ENCODE measurements at places on chromosomes 12 and 14.

GRCh38 chr12:12899530-12900380, 8.4 kb downstream of the GPRC5A start:
- peak; percentile 15 for DNase-seq

- DNase-seq = no peak
These were observed 48.5 kb downstream of the IFNG-AS1 start for GRCh38 chr12:68037616-68038255.

DNA sequence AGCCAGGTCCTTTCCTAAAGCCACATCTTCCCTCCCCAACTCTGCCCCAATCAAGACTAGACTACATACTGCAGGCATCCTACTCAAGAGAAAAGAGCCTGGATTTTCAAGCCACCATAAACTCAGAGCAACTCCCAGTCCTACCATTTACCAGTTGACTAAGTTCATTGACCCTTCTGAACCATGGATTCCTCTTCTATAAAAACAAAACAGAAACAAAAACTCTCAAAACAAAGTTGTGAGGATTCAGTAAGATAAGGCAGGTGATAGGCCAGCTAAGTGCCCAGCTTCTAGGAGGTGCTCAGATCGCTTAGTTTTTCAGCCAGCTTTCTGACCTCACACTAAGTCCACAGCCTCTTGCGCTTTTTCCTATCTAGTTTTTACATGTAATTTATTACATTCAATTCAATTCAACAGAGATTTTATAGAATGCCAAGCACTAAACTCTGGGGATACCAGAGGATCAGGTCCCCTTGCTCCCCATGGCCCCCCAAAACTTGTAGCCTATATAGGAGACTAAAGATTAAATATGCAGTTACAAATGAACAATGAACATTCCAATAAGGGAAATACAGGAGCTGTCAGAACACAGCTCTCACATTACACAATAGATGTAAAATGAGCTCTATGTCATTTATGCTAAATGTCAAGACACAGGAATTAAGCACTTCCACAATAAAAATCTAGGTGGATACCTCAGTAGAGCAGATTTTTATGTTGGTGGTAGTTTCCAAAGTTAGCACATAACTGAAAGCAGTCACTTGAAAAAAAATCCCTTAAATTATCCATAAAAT, 104.5 kb upstream of the EGLN3 start:
- DNase-seq = no peak

GRCh38 chr12:90972226-90972625, 17.2 kb upstream of the CCER1 start:
- no peak for DNase-seq

DNA sequence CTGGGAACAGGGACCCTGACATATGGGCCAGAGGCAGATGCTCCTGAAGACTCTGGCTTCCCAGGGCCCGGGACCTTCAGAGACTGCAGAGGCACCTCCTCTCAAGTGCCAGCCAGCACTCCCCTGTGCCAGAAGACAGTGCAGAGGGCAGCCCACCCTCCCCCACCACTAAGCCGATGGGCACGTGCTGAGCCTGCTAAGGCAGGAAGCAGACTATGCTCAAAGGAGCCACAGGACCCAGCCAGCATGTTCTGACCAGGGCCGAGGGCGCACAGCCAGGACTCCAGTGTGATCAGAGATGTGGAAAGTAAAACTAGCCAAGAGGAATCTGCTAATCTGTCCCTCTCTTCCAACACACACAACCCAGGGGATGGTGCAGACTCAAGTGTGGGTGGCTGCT, 29.8 kb downstream of the DIO3 start:
- no peak for DNase-seq

DNA sequence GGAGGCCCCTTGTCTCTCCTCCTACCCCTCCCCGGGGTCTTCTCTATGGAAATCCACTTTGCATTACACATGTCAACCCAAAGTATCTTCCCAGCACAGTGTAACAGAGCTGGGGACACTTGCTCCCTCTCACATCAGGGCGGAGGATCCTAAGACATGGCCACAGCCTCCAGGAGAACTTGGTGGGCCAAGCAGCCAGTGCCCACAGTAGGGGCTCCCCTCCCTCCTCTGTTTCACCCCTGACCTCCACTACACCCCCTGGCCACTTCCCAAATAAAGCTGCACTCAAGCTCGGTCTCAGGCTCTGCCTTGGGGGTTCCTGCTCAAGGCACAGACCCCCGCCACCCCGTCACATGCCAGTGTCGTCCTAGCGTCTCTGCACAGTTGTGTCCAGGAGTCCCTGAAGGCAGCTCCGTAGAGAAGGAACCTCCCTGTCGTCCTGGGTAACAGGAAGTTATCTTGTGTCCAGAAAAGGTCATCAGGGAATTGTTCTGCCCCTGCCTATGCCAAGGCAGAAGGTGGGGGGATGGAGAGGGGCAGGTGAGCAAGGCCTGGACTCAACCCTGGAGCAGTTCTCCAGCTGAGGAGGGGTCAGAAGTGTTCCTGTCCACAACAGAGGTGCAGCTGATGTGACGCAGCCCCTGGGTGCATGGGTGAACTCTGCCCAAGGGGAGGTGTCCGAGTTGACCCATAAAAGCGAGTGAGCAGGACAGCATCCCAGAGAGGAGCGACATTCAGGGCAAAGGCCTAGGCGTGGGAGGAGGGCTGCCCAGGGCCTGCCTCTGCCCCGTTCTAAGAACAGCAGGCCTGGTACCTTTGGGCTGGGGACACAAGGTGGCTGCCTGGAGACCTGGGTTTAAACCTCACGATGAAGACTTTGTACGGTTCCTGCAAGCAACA, 25.5 kb downstream of the DIO3 start:
- DNase-seq = no peak

DNA sequence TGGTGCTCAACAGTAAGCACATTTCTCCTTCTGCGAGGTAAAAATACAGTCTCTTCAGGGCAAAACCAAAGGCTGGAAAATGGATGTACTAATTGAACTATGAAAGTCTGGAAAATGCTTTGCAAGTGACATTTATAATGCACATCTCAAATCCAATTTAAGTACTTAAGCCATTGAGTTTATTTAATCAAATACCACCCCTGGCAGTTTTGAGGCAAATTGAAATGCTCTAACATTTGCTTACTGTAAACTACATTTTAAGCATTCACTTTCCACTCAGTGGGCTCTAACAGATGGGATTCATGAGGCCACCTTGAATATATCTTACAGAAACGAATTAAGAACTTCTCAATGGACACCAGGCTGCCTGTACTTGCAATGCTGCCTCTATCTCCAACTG, 69.7 kb downstream of the HELB start:
- no peak for DNase-seq

DNA sequence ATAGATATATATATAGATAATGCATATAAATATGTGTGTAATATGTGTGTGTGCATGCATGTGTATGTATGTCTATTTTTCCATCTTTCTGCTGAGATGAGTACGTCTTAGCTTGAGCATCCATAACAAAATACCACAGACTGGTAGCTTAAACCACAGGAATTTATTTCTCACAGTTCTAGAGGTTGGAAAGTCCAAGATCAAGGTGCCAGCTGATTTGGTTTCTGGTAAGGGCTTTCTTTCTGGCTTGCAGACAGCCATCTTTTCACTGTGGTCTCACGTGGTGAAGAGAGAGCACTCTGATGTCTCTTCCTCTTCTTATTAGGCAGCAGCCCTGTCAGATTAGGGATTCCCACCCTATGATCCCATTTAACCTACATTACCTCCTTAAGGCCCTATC, 47.3 kb downstream of the ACSM4 start:
- no peak for DNase-seq

- DNase-seq = no peak
These were observed 620 bp upstream of the NID2 start for GRCh38 chr14:52069307-52070050.

GRCh38 chr12:12099102-12099501, 28.4 kb downstream of the BCL2L14 start:
- DNase-seq = no peak

GRCh38 chr14:32300136-32300535, 29.0 kb upstream of the AKAP6 start:
- no peak for DNase-seq

DNA sequence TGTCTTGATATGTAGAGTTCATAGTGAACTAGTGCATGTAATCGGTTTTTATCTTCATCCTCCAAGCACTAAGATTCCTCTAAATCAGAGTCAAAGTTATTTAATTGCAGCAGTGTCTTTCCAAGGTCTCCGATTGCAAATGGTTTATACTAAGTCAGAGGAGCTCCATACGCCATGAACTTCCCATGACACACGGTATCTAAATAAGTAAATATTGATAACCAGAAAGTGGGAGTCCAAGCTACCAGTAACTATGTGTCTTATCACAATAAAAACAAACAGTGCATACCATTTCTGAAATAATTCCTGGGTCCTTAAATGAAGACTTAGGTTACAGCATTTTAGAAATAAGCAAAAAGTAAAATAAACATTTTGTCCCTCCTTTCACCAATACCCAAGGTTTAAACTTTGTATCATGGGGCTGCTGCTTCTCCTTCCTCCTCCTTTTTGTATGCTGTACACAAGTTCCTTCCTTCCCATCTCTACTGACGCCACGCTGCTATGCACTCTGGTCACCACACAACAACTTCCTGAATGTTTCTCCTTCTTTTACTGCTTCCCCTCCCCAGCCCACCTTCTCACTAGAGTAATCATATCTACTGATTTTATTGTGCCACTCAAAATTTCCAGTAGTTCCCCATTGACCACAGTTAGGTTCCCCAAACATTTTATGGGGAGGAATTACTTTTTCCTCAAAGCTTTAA, 10.7 kb downstream of the NR1H4 start:
- DNase-seq = no peak
